GM13976 (cell line): ENCODE measurements at places on chromosomes 1 and 21.

- no peak for DNase-seq
These were observed 684 bp downstream of the LTN1 start for GRCh38 chr21:28991861-28992525.

DNA sequence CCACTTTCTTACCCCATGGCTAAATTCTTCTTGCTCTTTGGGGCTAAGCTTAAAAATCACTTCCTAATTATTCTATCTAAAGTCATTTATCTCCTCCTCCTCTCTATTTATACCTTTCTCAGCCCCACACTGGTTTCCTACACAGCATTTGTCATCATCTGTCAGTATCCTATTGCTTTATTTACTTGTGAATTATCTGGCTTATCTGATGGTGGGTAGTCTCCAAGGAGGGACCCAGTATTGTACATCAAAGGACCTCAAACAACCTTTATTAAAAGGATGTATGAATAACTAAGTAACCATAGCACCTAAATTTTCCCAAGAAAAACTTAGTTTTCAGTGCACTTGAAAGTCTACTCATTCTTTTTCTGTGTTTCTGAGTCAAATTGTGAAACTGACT is 332.7 kb upstream of the SNX7 start:
- DNase-seq: no peak

- DNase-seq: no peak
These were observed 35.5 kb upstream of the NPL start for GRCh38 chr1:182754087-182754486.

DNA sequence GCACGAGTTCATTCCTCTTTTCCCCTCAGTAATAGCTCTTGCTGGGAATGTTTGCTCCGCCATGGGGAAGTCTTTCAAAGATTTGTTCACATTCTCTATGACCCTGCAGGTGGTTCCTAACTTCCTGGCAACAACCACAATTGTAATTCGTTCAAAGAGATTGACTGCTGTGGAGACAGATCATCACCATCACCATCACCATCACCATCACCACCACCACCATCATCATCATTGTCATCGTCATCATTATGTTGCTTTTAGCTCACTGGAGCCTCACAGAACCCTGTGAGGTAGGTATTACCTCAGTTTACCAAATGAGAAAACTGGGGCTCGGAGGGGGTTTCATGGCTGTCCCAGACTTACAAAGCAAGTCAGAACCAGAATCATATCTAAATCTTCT is 30.9 kb downstream of the COA7 start:
- DNase-seq: no peak

GRCh38 chr1:59062743-59063142 is 234.2 kb upstream of the FGGY start:
- DNase-seq: no peak

DNA sequence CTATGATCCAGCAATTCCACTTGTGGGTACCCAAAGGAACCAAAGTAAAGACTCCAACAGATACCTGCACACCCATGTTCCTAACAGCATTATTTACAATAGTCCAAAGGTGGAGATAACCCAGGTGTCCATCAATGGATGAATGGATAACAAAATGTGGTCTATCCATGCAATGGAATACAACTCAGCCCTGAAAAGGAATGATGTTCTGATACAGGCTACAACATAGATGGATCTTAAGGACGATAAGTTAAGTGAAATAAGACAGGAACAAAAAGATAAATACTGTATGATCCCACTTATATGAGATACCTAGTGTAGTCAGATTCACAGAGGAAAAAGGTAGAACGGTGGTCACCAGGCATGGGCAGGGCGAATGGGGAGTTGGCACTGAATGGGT is 69.7 kb downstream of the GNG4 start:
- no peak for DNase-seq

GRCh38 chr1:58063095-58063494 is 483.4 kb downstream of the OMA1 start:
- DNase-seq: no peak

DNA sequence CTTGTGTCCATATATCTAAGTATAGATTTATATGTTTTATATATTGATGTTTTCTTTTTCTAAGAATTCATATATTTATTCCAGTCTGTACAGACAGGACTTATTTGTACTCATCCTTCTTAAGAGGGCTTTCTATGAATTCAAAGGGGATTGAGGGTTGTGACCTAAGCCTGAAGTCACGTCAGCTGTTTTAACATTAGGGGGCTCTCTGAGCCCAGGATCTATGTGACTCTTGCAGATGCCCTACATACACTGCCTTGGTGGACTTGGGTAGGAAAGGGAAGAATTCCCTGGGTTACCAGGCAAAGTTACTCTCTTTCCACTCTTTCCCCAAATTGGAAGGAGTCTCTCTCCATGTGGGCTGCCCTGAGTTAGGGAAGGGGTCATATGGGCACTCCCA is 283.8 kb upstream of the DAB1 start:
- DNase-seq: no peak

DNA sequence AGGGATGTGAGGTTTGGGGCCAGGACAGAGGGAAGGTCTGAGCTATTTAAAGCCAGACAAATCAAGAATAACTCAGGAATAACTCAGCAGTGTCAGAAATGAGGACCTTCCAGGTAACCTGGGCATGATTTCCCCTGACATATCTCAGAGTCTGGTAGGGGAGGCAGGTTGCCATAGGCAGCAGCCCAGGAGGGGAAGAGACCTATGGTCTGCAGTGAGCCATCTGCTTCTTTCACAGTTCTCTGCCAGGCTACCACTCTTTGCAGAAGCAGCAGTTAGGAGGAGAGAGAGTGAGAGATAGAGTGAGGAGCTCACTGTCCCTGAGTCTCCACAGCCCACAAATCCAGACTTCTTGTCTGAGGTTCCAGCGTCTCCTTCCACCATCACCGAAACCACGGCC is 6.3 kb upstream of the VSIG8 start:
- no peak for DNase-seq

GRCh38 chr1:71081697-71082080 is 854 bp upstream of the ZRANB2 start:
- no peak for DNase-seq

DNA sequence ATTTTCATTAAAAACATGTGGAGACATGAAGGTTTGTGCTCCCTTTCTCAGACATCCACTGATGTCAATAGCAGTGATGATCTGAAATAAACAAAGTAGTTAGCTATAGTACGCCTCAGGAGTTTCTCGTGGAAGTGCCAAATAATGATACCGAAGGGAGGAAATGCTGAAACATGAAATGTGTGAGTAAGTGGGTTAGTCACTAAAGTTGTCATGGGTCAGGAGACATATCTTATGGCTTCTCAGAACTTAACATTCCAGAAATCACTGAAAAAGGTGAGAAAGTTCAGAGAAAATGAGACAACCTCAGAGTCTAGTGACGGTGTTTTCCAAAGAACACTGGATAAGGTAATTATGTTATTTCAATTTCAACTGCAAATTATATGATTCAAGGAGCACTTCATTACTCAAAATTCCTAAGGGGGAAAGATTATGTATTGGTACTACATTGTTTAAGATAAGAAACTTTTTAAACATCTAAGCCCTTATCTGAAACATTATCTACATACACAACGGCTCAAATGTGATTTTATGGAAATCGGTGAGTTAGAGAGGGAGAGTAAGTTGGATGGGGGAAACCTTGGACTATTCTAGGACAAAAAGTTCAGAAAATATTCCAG is 20.6 kb downstream of the NIBAN1 start:
- DNase-seq: no peak

GRCh38 chr1:9311029-9311428 is 18.3 kb downstream of the SPSB1 start:
- DNase-seq: no peak

DNA sequence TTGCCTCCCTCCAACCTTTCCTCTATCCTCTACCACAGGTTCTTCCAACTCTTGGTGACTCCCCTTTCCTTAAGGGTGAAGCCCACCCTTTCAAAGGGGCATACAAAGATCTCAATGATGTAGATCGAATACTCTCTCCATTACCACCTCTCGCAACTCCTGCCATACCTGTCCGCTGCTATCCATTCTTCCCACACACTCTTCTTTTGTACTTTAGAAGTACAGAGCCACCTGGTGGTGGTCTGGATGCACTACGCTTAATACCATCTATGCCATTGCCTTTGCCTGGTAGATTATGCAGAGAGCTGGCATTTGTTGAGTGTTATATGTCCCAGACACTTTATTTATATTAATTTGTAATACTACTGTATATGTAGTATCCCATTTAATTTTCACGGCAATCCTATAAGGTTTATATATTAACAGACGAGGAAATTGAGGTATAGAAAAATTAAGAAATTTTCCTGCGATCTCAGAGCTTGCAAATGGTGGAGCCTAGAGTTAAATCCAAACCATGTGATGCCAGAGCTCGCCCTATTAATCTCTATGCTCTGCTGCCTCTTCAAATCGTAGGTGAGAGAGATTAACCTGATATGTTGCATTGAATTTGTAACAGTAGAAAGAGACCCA is 22.9 kb downstream of the TSHB start:
- DNase-seq: peak; percentile 59

DNA sequence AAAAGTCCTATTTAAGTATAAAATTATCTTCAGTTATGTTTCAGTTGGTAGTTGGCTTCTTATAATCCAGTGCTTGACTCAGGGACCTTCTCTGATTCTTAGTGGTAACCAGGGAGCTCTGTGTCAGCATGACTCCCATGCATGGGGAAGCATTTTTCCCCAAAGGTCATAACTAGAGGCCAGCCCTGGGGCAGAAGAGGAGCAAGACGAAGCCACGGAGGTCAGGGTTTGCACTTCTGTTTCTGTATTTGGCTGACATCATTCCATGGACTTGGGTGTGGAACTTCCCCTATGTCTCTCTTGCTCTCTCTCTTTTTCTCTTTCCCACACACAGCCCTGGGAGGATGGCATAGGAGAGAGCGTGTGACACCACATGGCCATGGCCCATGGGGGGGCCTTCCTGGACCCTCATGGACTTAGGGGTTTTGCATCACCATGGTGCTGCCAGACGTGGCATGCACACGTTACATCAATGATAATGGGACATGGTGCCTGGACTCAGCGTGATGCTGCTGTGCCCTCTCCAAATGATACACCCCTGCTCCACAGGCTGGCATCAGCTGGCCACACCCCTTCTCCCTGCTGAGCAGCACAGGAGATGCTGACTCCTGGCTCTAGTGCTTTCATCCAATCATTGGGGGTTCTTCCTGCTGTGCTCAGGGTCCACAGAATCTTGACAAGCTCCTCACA is 260.5 kb downstream of the KCNJ6 start:
- DNase-seq: no peak

- DNase-seq: peak; percentile 69
These were observed 7.9 kb downstream of the ACAP3 start for GRCh38 chr1:1299686-1300351.

DNA sequence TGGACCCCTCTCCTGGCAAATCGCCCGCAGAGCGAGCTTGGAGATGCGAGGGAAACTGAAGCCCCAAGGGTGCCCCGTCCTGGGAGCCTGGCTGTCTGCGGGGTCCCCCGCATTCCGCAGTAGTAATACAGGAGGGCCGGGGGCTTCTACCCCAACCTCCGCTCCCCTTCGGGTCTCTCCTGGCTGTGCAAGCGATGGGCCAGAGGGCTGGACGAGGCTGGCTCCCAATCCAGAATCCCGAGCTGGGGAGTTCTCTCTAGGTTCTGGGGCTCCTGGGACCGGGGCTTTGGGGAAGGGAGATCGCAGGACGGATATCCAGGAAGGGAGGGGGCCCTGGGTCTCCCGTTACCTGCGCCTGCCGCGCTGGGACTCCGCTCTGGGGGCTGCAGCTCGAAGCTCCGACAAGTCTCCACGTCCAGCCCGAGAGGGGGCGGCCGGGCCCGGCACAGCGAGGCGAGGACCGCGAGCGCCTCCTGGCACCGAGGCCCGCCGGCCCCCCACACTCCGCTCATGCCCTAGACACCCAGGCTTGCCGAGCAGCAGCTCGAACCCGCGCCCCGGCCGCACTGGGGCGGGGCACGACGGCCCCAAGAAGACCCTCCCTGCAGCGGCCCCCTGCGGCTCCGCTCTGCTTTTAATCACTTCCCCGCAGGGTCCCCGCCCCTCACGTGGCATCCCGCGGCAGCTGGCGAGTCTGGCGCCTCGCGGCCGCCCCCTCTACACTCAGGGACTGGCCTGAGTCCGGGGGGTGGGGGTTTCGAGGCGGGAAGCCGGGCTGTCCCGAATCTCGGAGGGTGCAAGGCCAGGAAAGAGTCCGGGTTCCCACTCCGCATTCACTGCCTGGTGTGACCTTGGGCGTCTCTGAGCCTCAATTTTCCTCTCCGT is at the start of gene SYT6:
Gene SYT6 (minus strand): TSS at position 609 of the 885 bp plus-strand sequence. CDS start 97 bp downstream, at position 512.
- DNase-seq: peak; percentile 40

DNA sequence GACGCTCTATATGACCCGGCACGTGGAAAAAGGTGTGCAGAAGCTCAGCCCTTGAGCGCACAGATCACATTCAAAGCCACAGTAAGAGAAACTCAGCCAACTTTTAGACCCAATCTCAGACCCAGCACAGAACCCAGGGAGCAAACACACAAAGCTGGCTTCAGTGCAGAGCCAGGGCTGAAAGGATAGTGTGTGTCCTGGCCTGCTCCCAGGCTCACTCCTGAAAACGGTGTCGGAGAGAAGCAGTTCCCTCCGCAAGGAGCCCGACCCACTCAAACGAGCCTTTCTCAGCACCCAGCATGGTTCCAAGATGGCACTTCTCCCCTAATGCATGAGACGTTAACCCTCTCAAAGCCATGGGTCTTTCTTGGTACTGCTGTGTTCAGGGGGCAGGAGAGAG is 39.6 kb downstream of the CASZ1 start:
- DNase-seq: no peak

GRCh38 chr1:189675712-189676244 is 801.9 kb downstream of the BRINP3 start:
- no peak for DNase-seq

- no peak for DNase-seq
These were observed 69.0 kb upstream of the DIRAS3 start for GRCh38 chr1:68119445-68119844.

DNA sequence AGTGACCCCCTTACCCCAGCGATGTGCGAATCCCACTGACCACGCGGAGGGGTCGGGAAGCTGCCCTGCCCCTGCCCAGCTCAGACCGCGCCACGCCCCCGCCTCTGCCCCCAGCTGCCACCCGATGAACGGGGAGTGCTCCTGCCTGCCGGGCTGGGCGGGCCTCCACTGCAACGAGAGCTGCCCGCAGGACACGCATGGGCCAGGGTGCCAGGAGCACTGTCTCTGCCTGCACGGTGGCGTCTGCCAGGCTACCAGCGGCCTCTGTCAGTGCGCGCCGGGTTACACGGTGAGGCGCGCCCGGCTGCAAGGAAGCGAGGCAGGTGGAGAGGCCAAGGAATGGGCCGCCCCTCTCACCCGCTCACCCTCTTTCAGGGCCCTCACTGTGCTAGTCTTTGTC is 11.9 kb upstream of the LRRC71 start:
- no peak for DNase-seq

- DNase-seq: no peak
These were observed 116.2 kb upstream of the ATP1A1 start for GRCh38 chr1:116256875-116257274.

- DNase-seq: no peak
These were observed 18.1 kb downstream of the ZDHHC18 start for GRCh38 chr1:26844424-26845196.

DNA sequence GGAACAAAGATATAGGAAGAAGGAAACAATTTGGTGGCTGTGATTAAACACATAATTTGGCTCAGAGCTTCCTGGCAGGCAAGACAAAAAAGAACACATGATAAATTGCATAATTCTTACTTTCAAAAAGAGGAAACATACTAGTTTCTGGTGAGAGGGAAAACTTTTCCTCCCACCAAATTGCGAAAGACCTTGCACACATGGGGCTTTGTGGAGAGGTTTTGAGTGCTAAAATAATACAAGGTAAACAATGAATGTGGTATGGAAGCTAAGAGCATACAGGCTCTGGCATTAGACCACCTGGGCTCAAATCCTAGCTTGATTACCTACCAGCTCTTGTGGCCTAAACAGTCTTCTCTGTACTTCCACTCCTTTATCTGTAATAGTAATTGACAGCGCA is 140.2 kb upstream of the HOOK1 start:
- DNase-seq: no peak
